Endothelial cell (in vitro differentiated cells): ENCODE measurements at places on chromosomes 1 and 21.

- DNase-seq: no peak
Observed at GRCh38 chr21:23543333-23543732, 2063.9 kb downstream of the MRPL39 start.

- no peak for DNase-seq
Observed at GRCh38 chr1:25685938-25686665, 69.5 kb downstream of the MAN1C1 start.

DNA sequence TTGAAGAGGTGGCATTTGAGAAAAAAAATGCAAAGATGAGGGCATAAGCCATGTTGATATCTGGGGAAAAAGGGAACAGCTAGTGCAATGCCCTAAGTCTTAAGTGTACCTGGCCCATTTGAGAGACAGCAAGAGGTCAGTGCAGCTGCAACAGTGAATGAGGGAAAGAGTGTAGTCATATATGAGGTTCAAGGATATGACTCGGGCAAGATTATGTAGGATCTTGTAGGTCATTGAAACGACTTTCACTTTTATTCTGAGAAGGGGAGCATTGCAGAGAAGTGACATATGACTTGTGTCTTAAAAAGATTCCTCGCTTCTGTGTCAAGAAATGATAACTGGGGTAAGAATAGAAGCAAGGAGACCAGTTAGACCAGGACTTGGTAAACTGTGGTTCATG is 31.0 kb downstream of the NTMT2 start:
- DNase-seq: no peak

DNA sequence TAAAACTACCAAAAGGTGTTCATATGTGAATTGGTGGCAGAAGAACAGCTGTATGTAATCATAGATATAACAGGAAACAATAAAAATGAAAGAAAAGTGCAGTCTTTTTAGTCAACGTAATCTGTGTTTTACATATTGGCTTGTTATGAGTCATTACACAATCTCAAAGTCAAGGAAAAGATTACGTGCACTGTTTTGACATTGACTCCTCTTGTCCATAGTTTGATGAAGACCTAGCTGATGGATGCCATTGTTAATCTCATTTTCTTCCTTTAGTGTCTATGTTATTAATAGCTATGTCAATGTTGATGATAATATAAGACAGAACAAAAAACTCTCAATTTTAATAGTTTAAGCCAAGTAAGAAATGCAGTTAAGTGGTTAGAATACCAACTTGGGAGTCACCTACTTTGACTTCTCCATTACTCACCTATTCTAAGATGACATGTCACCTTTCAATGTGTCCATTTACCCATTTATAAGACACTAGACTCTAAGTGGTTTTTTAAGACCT is 84.5 kb upstream of the SAMSN1 start:
- DNase-seq: no peak

GRCh38 chr1:81967951-81968350 is 167.2 kb downstream of the ADGRL2 start:
- no peak for DNase-seq

DNA sequence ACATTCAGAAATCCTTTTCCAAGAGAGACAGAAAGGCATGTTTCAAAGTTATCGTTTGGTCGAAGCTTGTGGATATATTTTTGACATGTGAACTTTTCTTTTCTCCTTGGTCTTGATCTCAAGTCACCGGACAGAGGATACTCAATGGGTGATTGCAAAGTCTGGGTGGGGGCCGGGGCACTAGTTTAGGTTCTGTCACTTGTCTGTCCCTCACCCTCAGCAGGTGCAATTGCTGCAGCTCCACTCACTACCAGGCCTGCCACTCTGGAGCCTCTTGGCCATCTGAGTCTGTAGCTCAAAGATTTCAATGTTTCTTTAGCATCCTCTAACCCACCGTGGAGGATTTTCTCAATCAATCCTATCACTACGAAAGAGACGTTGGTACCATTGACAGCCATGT is 246.0 kb upstream of the C1orf174 start:
- DNase-seq: no peak

GRCh38 chr1:152185544-152186391 is 26.7 kb upstream of the RPTN start:
- peak; percentile 31 for DNase-seq

DNA sequence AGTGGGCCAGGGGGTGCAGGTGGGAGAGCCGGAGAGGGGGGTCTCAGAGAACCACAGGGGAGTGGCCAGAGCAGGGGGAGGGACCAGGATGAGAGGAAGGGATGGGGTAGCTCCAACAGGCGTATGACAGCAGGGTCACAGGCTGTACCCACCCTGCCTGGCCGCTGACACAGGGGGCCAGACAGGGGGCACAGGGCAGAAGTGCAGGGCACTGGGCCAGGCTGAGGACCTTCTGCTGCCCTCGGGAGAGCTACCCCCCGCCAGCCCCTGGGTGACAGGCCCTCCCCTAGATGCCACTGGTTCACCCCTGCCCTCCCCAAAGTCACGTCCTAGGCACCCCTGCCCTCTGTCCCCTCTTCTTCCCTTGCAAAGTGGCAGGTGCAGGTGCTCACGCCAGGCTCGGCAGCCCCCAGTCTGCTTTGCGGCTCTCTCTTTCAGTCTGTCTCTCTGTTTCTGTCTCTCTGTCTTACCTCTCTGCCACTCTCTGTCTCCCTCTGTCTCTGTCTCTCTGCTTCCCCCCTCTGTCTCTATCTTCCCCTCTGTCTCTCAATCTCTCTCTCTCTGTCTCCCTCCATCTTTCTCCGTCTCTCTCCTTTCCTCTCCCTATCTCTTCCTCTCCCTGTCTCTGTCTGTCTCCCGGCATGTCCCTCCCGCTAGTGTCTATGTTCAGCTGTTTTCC is 48.5 kb downstream of the WNT9A start:
- peak; percentile 1 for DNase-seq

DNA sequence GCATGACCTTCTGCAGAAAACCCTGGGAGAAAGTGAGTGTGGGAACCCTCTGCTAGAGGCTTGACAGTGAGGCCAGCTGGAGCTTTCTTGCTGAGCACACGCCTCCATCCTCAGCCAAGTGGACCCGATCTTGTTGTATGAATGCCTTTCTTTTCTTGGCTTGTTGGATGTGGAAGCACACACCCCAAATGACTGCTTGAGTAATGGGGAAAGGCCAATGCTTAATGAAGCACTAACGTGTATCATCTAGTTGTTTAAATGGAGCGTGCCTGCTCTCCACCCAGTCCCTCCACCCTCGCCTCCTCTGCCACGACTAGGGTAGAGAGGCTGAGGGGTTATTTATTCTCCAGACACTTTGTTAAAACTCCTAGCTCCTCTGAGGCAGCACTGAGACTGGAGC is 54.3 kb upstream of the IKBKE start:
- no peak for DNase-seq

- DNase-seq: no peak
Observed at GRCh38 chr1:228457017-228457395, 30.2 kb upstream of the RNF187 start.

DNA sequence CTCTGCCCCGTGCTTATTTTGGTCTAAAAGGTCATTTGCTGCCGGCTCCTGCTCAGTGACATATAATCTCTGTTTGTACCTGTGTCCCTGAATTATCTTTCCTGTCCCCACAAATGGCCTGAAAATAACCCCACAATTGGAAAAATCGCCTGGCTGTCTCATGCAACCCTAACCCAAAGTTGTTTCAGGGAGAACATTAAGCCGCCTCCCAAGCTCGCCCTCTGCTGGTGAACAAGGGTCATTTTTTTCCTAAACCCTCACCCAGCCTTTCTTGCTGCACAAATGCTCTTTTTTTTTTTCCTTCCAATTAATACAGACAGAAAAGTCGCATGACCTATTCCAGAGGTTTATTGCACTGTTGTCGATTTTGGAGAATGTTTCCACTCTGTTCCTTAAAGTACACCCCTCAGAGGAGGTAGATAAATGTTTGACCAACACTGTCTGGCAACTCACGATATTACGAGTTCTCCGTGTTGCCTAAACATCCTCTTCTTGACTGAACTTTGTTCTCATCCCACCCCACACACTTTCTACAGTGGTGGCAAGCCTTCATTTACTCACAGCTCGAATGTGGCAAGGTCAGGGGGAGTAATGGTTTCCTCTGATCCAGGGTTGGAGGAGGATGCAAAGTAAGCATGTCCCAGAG is 148.7 kb downstream of the ZZZ3 start:
- DNase-seq: peak; percentile 67

DNA sequence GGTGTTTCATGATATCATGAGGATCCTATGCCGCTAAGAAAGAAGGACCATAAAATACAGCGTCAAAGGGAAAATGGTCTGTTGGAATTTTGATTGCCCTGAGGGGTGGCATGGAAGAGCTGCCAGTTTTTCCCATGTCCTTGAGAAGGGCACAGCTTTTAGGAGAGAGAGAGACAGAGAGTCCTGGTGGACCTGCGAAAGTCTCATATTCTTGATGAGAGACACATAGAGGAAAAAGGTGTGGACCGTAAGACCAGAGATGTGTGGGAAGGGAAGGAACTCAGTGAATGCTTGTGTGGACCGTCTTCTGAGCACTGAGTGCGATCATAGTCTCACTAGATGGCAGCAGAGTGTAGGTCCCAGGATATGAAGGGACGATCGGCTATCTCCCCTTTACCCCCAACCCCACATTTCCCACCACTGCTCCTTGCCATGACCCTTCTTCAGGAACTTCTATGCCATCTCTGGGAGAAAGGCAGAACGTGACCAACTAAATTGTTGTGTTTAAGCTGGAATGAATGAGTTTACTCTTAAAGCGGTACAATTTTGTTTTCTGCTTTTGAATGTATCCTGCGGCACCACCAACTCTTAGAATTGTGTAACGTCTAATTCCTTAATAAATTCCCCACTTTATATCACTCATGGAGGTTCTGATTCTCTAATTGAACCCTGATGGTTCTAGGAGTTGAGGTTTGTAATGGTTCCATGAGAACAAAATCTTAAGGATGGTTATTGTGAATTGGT is 117.7 kb downstream of the CTH start:
- peak; percentile 38 for DNase-seq

- DNase-seq: no peak
Observed at GRCh38 chr1:15937706-15938168, 38.2 kb downstream of the ZBTB17 start.

DNA sequence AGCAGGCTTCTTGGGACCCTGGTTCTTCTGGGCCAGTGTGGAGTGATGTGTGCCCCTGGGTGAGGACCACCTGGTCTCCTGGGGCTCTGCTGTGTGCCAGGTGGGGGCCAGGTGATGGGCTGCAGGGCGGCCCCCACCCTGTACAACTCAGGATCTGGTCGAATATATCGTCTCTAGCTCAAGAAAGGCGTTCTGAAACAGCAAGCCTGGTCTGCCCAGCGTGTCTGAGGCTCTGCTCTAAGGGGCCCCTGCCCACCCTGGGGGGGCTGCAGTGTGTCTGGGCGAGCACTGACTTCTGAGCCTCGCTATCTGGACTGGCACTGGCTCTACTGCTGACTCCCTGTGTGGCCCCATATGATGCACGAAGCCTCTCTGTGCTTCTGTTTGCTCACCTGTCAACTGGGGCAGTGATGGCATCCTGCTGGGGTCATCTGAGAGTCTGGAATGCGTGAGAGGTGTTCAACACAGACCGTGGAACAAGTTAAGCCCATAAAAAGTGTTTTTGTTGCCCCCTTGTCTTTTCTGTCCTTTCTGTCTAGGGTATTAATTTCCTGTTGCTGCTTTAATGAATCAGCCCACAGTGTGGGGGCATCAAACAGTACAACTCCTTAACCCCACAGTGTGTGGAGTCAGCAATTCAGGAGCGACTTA is 56.0 kb upstream of the TRAPPC10 start:
- DNase-seq: no peak

DNA sequence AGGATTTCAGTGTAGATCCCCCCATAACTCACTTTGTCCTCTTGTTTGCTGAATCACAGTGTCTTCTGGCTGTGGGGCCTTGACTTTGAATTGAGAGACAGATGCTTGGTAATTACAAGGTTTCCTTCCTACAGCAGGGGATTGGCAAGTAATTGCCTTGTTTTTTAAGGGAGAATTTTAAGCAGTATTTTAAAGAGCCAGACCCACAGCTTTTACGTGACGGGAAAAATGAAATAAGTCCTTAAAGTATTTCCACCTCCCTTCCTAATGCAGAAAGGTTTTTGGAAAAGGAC is 41.0 kb downstream of the PGBD5 start:
- DNase-seq: no peak

- peak; percentile 78 for DNase-seq
Observed at GRCh38 chr1:201709564-201710295, 119.2 kb upstream of the IPO9 start.

DNA sequence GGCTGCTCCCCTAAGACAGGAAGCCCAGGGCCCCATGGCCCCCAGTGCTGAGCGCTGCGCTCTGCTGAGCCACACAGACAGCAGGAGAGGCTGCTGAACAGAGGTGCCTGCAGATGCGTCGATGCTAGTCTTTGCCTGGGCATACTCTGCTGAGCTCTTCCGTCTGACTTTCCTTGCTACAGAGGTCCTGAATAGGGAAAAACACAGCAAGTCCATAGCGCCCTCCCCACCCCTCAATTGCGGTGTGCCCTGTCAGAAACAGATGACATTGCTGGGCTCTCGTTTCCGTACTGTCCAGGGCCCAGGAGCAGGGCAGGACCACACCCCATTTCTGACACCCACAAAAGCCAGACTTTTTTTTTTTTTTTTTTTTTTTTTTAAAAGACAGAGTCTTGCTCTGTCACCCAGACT is 252.5 kb downstream of the SDCCAG8 start:
- DNase-seq: no peak

- DNase-seq: no peak
Observed at GRCh38 chr1:83125456-83125855, 873.5 kb downstream of the TTLL7 start.

DNA sequence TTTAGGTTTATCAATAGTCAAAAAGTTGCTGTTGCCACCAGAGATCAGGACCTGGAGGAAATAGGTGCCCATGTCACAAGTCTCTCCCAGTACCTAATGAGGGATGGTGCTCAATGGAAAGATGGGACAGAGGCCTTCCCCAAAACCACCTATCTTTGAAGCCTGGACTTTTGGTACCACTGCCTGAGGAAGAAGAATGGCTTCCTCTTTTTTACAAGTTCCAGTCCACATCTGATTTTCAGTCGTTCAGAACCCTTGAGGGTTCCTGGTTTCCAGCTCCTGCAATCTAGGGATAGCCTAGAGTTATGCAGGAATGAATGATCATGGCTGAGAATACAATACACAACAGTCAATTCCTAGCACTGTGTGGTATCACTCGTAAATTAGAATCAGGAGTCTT is 5.7 kb downstream of the CATSPERE start:
- DNase-seq: no peak

DNA sequence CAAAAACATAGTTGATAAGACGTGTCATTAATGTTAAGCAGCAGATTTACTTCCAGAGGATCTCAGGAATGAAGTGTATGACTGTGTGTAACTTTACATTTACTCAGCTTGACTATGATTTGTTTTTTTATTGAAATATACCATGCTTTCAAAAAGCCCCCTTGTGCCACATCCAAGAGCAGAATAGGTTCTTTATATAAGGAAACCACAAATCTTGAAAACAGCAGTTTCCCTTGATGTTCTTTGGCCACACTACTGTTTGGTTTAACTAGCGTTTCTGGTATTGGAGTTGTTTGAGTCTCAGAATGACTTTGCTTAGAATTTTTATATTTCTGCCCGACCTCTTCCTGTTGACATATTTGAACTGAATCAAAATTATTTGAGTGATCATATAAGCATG is 25.0 kb downstream of the LRRC8C start:
- DNase-seq: no peak

GRCh38 chr1:29916656-29917369 is 680.5 kb downstream of the PTPRU start:
- no peak for DNase-seq

- no peak for DNase-seq
Observed at GRCh38 chr1:4603295-4604110, 50.9 kb upstream of the AJAP1 start.
